Memory B cell (primary cell): ENCODE measurements at places on chromosomes 4 and X.

DNA sequence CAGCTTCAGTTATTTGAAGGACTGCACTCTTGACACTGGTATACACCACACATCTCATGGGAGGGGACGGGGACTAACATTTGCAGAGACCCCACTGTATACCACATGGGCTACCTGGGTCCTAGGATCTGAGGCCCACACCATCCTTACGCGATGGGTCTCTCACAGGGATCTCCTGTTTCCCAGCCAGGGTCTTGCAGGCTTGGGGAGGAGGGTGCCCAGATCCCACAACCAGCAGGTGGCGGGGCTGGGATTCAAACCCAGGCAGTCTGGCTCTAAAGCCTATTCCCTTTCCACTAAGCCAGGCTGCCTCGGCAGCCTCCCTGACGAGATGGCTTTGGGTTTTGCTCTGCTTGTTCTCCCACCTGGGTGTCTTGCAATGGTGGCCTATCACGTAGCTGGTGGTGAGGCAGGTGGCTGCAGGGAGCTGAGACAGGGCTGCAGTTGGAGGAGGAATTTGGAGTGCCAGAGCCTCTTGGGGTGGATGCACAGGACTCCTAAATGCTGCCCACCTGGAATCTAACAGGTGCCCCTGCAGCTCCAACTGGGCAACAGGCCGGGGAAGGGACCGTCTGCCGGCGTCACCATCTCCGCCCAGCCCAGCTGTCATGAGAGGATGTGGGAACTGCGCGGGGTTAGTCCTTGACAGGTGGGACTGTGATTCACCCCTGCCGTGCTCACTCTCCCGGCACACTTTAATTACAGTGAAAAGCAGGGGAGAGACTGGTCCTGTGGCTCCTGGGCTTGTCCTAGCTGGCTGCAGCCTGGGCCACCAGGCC is 110.7 kb downstream of the PSAPL1 start:
- no peak for DNase-seq

DNA sequence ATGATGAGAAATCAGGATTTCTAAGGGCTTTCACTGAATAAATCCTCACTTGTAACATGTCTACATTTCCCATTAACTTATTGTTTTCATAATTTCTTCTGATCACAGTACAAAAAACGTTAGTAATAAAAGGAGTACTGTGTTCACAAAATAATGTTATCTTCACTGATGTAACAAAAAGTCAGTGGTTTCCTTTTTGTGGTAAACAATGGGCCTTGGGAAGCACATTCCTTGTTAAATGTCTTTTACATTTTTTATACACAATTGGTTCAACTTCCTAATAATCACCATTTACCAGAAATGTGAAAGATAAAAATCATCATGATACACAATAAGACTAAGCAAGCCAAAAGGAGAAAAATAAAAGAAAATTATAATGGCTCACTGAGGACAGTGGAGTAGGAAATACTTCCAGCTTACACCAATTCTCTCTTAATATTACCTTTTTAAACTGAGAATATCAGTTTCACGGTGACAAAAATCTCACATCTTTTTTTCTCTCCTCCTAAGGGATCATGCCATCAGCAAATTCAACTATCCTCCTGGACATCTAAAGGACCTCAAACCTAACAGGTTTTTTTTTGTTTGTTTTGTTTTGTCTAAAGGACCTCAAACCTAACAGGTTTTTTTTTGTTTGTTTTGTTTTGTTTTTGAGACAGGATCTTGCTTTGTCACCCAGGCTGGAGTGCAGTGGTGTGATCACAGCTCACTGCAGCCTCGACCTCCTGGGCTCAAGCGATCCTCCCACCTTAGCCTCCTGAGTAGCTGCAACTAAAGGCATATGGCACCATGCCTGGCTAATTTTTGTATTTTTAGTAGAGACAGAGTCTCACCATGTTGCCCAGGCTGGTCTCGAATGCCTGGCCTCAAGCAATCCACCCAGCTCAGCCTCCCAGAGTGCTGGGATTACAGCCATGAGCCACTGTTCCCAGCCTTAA is 57.3 kb downstream of the FRYL start:
- DNase-seq: no peak

DNA sequence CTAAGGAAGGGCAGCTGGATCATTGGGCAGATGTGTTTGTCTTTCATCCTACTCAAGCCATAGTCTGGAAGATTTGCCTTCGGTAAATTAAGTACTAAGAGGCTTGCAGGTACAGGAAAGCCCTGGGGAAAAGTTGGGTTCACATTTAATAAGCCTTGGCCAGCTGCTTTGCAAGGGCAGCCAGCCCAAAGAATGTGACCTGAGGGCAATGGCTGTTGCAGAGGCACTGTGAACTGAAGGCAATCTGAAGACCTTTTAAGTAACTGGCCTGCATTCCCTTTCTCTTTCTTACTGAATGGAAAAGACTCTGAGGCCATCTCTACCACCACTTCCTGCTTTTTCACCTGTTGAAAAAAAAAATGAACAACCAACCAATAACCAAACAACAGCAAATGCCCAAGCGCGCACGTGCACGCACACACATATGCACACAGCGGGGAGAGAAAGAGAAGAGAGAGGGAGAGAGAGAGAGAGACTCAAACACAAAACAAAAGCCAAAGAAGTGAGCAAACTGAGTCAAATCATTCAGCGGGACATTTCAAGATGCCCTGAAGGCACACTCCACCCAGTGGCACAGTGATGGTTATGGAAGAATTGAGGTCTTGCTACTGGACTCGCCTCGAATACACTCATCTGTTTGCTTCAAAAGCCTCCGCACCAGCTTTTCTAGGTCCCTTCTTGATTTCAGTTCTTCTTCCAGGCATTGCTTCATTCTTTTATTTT is 19.6 kb downstream of the CD40LG start:
- no peak for DNase-seq

GRCh38 chrX:17869580-17869979 is 8.5 kb upstream of the RAI2 start:
- no peak for DNase-seq

DNA sequence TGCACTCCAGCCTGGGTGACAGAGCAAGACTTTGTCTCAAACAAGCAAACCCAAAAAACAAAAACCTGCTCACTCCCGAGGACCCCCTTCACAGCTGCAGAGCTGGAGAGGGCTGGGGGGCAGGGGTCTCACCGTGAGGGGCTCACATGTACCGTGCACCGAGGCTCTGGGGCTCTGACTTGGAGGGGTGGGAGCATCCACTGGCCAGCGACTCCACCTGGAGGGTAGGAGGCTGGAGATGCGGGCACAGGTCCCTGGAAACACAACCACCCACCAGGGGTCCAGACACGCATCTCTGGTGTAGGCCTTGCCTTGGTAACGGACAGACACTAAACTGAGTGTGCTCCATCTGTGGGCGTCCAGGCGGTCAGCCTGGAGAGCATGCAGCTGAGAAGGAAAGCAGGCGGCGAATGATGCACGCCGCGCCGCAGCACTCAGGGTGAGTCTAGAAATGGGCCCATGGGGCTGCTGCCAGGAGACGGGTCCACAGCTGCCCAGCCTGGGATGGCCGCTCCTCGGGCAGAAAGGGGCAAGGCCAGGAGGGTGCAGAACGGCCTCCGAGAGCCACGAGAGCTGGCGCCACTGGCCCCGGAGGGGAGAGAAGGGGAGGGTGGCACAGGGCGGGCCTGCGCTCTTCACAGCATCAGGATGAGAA is 26.1 kb downstream of the PPP2R3B start:
- no peak for DNase-seq

GRCh38 chr4:150139297-150139865 is 61.1 kb downstream of the DCLK2 start:
- no peak for DNase-seq

DNA sequence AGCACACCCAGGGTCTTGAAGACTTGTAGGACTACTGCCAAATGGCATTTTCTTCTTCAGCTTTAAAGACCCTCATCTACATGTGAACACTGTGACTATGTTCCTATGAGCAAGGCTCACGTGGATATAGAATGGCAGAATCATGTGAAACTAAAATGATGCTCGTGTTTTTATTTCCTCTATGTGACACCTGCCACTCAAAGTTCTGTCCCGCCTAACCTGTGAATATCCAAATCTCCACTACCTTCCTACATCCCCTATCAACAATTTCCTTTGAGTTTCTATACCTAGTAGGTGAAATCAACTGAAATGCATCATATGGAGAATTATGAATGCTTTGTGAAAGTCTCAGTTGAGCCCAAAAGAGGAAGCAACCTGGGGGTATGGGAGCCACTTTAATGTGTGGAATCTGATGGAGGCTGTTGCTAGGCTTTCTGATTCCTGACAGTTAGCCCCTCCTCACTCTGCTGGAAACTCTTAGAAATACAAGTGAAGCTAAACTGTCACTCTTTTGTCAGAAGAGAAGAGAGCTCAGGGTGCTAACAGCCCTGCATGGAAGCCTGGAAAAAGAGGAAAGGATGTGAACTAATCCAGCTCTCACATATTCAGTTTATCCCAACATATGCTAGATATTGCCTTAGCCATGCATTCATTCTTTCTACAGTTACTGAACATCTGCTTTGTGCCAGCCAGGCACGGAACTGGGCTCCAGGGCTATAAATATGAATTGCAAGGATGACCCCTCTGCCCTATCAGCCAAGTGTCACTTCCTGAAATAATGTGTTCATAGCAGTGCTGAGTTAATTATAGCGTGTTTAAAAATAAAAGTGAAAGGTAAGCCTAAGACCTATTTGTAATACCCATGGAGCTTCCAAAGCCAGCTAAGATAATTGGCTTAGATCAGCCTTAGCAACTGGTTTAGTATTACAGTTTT is 11.0 kb downstream of the LHFPL1 start:
- no peak for DNase-seq

DNA sequence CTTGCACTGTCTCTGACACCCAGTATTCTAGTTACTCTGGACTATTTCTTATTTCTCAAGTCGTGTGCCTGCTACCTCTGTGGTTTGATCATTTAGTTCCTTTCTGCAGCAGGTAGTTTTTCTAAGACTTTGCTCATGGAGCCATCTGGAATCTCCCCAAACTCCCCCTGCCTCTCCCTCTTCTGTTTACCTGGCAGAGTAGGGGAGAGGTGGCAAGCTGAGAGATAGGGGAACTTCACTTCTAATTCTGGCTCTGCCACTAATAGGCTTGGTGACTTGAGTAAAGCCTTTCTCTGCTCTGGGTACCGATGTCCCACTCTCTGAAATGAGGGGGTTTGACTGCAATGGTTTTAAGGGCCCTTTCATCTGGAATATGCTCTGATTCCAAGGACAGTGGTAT is 141.3 kb downstream of the CPEB2 start:
- no peak for DNase-seq

GRCh38 chr4:150986085-150986484 is 29.0 kb downstream of the LRBA start:
- DNase-seq: no peak

- DNase-seq: no peak
Measured at GRCh38 chr4:127410644-127411043, 222.1 kb upstream of the INTU start.

- no peak for DNase-seq
Measured at GRCh38 chrX:134374910-134375309, 85.1 kb upstream of the HPRT1 start.

- no peak for DNase-seq
Measured at GRCh38 chrX:33416273-33416805, 205.0 kb upstream of the DMD start.

DNA sequence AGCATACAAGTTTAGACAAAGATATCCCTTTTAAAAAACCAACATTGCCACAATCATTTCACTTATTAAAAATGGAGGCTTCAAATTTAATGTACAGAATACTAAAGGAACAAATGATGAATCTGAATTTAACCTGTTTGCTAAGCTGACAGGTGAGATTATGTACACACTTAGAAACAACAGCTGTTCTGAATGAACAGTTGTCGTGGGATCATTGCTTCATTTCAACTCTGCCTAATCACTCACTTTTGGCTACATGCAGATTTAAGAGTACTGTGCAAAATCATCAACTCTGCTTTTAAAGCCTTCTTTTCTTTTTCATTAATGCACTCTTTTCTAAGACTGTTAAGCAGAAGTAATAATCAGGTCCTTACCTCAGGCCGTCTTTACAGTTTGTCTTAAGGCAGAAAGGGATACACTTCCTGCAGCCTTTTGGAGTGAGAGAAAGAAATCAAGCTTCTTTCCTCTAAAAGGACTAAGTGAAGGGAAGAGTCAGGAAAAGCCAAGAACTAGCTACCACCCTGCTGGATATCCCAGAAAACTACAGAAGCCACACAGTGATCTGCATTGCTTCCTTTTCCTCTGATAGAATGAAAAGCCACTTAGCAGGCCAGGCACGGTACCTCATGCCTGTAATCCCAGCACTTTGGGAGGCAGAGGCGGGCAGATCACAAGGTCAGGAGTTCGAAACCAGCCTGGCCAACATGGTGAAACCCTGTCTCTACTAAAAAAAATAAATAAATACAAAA is 54.7 kb upstream of the NPNT start:
- no peak for DNase-seq

- no peak for DNase-seq
Measured at GRCh38 chr4:173539986-173540385, 10.0 kb upstream of the HAND2 start.

- no peak for DNase-seq
Measured at GRCh38 chr4:89162496-89162895, 51.2 kb downstream of the TIGD2 start.

- DNase-seq: no peak
Measured at GRCh38 chrX:112521676-112522075, 158.1 kb downstream of the LHFPL1 start.

DNA sequence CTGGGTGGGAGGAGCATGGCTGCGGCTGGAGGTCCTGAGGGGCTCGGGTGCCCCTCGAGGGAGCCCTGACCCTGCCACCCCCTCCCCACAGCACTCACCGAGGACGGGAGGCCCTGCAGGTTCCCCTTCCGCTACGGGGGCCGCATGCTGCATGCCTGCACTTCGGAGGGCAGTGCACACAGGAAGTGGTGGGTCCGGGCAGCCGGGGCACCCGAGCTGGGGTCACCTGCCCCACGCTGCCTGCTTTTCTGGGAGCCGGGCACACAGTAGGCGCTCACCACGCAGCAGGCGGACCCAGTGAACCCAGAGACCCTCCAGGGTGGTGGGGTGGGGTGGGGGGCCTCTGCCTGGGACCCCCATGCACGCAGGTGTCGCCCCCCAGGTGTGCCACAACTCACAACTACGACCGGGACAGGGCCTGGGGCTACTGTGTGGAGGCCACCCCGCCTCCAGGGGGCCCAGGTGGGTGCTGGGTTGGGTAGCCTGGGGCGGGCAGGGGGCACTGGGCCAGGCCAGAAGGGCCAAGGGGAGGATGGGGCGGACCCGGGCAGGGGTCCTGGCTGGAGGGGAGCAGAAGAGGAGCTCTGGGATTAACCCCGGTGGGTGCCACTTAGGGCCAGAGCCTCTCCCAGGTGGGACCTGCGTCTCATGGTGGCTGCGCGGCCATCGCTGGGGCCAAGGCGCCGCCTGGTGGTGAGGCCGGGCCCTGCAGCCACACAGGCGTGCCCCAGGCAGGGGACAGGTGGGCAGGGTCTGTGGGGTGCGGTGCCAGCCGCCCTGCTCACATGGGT is 1.4 kb downstream of the HGFAC start:
- DNase-seq: peak; percentile 83

- DNase-seq: no peak
Measured at GRCh38 chrX:136417806-136418205, 69.9 kb upstream of the BRS3 start.
